ENCODE measurements at places on chromosomes 6 and 20. TPM values are rescaled to one million over a fixed set of nuclear protein-coding genes. Genes with fewer than 3 reads are reported as not detected.
A peak's percentile ranks its signal among the peaks of the same experiment; 100 is the strongest.

DNA sequence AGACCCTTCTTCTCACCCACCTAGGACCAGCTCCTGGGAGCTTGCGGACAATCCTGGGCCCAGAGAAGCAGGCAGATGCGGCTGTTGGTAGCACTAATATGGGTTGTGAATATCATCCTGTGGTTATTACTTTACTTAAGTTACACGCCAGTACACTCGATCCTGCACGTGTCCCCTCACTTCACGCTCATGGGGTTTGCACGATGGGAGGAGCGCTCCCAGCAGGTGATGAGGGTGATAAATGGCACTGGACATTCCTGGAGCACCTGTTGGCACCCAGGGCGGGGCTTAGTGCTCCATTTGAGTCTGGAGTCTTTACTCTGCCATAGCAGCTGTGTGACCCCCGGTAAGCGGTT lies 335.1 kb downstream of the PREX1 start:
- no peaks in the 10 kb centered on the region for H3K27me3 ChIP-seq
- H3K4me3 ChIP-seq = no peak overlapping the region
- H3K27ac ChIP-seq = no peak overlapping the region
- no peak for DNase-seq
- no peaks in the 10 kb centered on the region for H3K4me1 ChIP-seq

DNA sequence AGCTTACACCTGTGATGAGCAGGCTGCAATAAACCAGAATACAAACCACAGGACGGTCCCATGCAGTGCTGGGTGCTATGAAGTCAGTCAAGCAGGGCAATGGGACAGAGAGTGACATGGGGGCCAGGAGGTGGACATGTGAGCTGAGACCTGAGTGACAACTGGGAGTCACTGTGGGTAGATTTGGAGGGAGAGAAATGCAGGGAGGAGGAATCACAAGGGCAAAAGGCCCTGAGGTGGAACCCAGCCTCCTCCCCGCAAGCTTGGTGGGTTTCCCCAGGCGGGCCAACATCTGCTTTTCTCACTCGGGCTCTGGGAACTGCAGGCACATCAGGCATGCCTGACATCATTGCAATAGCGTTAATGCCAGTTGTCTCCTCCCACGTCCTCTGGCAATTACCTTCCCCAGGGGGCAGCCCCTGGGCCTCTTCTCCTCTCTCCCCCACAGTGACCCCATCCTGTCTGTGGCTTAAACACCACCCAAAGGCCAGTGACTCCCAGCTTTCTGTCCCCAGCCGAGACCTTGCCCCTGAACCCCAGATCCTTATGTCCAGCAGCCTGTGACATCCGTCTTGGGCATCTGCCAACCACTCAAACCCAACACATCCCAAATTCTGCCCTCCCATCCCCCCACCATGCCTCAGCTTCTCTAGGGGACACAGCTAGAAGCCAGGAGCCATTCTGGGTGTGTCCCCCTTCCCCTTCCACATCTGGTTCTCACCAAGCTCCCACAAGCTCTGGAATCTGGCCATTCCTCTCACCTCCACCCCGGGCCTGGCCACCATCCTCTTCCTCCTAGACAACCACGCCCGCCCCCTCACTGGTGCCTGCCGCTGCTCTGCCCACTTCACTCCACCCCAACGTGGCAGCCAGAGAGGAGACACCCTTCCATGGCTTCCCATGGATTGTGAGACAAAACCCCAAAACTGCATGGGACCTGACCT lies 28.2 kb downstream of the PDRG1 start:
- peaks cover 22% of the 10 kb centered on the region for H3K4me1 ChIP-seq
- no peak overlapping the region for H3K27ac ChIP-seq
- no peak overlapping the region for H3K4me3 ChIP-seq
- DNase-seq = no peak

- no peak overlapping the region for H3K4me3 ChIP-seq
- H3K27me3 ChIP-seq = no peaks in the 10 kb centered on the region
- DNase-seq = no peak
- H3K36me3 ChIP-seq = no peaks in the 10 kb centered on the region
- H3K27ac ChIP-seq = no peak overlapping the region
Measured at GRCh38 chr6:89487864-89488263, 54.9 kb downstream of the ANKRD6 start.

DNA sequence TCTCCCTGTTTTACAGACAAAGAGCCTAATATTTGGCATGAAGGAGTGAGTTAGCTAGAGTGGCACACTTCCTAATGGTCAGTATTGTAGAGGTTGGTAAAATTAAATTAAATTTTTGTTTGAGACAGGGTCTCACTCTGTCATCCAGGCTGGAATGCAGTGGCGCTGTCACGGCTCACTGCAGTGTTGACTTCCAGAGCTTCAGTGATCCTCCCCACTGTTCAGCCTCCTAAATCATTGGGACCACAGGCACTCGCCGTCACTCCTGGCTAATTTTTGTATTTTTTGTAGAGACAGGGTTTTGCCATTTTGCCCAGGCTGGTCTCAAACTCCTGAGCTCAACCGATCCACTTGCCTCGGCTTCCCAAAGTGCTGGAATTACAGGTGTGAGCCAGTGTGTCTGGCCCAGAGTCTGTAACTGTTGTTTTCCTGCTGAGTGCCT lies 70.9 kb downstream of the SCAND1 start:
- H3K27ac ChIP-seq = no peak overlapping the region
- no peak overlapping the region for H3K4me3 ChIP-seq
- no peaks in the 10 kb centered on the region for H3K4me1 ChIP-seq

DNA sequence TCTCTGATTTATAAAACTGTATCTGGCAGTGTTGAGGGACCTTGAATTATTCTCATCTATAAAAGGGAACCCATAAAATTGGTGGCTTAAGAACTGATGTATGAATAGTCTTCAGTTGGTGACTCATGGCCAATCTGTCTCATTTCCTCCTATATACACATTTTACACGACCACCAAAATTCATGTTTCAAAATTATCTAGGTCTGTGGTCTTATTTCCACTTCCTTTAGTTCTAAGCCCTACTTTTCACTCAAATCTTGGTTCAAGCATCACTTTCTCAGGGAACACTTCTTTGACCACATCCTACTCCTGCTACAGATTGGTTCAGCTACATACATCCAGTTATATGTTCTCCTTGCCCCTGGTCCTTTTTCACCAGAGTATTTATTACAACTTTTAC lies 18.6 kb upstream of the ENPP1 start:
- H3K4me3 ChIP-seq = no peak overlapping the region
- no peak for DNase-seq
- H3K27ac ChIP-seq = no peak overlapping the region

DNA sequence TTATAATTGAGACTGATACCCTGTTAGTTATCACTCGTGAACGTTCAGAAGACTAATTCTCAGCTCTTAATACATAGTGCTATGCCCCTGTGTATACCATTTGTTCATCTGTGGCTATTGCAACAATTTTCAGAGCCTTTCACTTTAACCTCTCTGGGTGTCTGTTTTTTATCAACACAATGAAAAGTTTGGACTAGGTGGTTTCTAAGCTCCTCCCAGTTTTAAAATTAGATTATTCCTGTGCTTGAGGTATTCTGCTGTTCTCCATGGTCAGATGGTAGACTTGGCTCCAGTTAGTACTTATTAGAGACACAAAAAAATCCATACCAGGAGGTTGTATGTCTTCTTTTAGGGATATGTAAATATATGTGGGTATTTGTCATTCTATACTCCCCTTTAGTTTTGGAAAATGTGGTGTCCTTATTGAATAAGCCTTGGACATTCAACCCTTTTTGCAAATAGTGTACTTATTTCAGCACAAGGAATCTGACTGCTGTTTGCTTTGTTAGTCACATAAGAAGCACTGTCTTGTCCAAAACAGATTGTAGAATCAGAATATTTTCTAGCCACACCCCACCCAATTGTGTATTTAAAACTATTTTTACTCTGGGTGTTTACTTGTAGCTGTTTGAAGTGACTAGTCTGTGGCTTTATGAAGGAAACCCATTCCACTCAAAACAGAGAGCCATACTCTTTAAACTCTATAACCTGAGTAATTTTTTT lies 2.0 kb upstream of the COL10A1 start:
- no peak overlapping the region for H3K4me3 ChIP-seq
- peaks cover 2% of the 10 kb centered on the region for H3K4me1 ChIP-seq
- no peak for DNase-seq

GRCh38 chr6:17705428-17705777 lies 1.3 kb downstream of the NUP153 start:
- H3K27ac ChIP-seq = peak overlapping the region; percentile 93
- no peaks in the 10 kb centered on the region for H3K27me3 ChIP-seq
- H3K36me3 ChIP-seq = no peaks in the 10 kb centered on the region

DNA sequence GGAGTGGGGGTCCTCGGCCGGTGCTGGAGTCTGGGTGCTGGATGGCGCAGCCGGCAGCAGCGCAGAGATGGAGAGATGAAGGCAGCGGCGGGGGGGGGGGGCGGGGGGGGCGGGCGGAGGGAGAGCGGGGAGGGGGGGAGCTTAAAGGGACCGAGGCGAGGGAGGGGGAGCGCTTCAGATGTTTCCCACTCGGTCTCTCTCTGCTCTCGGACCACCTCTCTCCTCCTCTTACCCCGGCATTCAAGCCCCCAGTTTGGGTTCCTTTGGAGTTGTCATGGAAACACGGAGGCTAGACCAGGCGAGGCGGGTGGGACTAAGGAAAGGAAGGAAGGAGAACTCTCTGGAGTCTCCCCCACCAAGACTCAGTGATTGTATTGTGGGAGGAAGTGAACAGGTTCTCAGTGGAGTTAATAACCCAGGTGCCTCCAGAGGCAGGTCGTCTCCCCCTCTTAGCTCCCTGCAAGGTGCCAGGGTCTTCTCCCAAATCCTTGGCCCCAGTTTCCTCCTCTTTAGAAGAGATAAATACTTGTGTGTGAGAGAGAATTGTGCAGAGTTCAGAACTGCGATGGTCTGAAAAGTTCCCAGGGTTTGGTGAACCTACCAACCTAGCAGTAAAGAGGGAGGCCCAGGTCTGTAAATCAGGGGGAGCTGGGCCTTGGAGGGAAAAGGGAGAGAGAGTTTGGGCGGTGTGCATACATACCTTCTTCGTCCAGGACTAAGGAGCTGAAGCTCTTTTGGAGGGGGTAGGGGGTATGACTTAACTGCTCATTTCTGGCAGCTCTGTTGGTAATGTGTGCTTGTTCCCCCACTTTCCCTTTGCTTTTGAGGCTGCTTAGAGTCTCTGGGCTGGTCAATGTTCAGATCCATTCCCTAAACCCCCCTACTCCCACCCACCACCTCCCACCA lies at the start of gene PRRT1:
PRRT1 (minus strand) TSS at position 77 of the 906 bp plus-strand sequence. CDS start 112 bp downstream, outside the sequence.
- peaks cover 40% of the 10 kb centered on the region for H3K27me3 ChIP-seq
- H3K4me1 ChIP-seq = peaks cover 14% of the 10 kb centered on the region
- H3K27ac ChIP-seq = no peak within 1 kb of the TSS
- peaks cover 3% of the 10 kb centered on the region for H3K36me3 ChIP-seq

DNA sequence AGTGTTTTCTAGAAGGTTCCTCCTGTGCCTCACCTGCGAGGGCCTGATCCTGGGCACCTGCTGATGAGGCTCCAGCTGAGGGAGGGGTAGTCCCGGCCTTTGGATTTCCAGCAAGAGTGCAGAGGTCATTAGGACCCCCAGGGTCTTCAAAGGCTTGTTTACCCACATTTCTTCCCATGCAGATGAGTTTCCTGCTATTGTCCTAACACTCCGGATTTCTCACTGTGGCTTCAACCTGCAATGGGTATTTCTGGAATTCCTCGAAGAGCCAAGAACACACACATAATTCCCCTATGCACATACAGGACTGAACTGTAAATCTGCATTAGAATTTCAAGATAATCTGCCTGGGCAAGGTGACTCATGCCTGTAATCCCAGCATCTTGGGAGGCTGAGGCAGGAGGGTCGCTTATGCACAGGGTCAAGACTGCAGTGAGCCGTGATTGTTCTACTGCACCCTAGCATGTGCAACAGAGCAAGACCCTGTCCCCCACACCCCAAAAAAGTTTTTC lies 53.9 kb downstream of the ADNP start:
- DNase-seq = no peak
- H3K27ac ChIP-seq = no peak overlapping the region
- no peak overlapping the region for H3K4me3 ChIP-seq

DNA sequence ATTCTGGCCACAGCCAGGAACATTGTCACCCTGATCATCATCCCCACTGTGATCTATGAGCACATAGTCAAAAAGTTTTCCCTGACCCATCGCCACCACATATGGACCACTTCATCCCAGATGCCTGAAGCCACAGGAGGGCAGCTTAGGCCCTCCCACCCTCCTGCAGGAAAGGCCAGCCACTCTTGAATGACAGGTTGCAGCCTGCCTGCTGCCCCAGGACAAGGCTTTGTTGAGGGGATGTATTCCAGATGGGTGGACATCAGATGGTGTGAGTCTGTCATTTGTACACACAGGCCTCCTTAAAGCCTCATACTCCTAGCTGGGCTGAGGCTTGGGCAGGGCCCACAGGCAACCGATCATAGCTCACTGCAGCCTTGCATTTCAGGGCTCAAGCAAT lies 30.8 kb downstream of the DPPA5 start:
- H3K4me3 ChIP-seq = no peak overlapping the region
- no peak overlapping the region for H3K27ac ChIP-seq
- DNase-seq = no peak
- H3K27me3 ChIP-seq = no peaks in the 10 kb centered on the region
- no peaks in the 10 kb centered on the region for H3K4me1 ChIP-seq
- no peaks in the 10 kb centered on the region for H3K36me3 ChIP-seq

- DNase-seq = no peak
- no peak overlapping the region for H3K4me3 ChIP-seq
- H3K4me1 ChIP-seq = no peaks in the 10 kb centered on the region
Measured at GRCh38 chr6:104087765-104088164, 772.0 kb downstream of the HACE1 start.

- H3K27me3 ChIP-seq = no peaks in the 10 kb centered on the region
- H3K4me1 ChIP-seq = no peaks in the 10 kb centered on the region
- no peak overlapping the region for H3K4me3 ChIP-seq
- DNase-seq = no peak
Measured at GRCh38 chr20:3900187-3900604, 11.0 kb downstream of the PANK2 start.

DNA sequence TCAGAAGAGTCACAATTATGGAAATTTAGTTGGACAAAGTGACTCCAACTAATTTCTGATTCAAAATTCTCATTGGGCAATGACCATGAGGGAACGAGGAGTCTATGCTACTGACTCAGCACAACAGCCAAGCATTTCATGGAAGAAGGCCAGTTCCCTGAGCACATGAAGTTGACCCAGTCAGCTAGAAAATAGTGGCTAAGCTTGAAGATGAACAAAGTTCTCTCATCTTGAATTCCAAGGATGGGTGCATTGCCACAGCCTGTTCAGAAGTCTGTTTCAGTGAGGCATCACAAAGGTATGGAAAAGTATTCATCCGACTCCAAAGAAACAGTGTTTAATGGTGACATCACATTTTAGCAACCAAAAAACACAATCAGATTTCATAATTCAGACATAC lies 676.9 kb downstream of the HACE1 start:
- H3K4me3 ChIP-seq = no peak overlapping the region
- H3K27ac ChIP-seq = no peak overlapping the region

DNA sequence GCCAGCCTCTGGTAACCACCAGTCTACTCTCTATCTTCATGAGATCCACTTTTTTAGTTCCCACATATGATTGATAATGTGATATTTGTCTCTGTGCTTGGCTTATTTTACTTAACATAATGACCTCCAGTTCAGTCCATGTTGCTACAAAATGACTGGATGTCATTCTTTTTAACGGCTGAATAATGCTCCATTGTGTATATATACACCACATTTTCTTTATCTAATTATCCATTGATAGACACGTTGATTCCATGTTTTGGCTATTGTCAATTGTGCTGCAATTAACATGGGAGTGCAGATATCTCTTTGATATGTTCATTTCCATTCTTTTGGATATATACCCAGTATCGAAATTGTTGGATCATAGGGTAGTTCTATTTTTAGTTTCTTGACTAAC lies 89.3 kb downstream of the ATRN start:
- H3K4me3 ChIP-seq = no peak overlapping the region
- no peaks in the 10 kb centered on the region for H3K36me3 ChIP-seq
- no peak for DNase-seq

The SEC23B gene
- total RNA-seq = 61.2 TPM

The ARFGEF3 gene
- total RNA-seq = 23.2 TPM

The NRN1 gene
- 0.26 TPM for total RNA-seq

The FHL5 gene
- total RNA-seq = not detected

The EIF2S2 gene
- 142 TPM for total RNA-seq

The ZC2HC1B gene
- not detected for total RNA-seq

All from H1 (cell line).